ENCODE measurements at places on chromosomes 13 and 19.

GRCh38 chr19:1076951-1077350 is 10.0 kb downstream of the ARHGAP45 start:
- no peak for DNase-seq

GRCh38 chr13:84645196-84646012 is 763.1 kb upstream of the SLITRK1 start:
- DNase-seq: no peak

DNA sequence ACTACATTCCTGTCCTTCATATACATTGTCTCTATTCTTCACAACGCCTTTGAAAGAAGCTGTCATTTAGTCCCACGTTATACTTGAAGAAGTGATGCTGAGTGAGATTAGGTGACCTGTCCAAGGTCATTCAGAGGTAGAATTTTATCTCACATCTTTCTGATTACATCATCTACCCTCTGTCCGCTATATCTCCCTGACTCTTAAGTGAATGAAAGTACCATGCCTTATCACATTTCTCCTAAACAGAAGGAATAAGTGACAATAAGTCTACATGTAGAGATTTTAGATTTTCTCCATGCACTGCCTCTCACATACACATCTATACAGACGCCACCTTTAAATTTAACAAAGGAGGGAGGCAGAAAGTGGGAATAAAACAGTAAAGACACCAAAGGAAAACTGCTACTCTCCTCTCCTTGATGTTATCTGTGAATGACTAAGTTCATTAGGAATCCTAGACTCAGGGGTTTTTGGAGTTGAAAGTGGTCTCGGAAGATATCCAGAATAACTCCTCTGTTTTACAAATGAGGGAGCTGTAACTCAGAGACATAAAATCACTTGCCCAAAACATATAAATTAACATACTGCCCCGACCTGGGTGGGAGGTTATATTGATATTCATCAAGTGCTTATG is 4.9 kb upstream of the CLDN10 start:
- DNase-seq: no peak

DNA sequence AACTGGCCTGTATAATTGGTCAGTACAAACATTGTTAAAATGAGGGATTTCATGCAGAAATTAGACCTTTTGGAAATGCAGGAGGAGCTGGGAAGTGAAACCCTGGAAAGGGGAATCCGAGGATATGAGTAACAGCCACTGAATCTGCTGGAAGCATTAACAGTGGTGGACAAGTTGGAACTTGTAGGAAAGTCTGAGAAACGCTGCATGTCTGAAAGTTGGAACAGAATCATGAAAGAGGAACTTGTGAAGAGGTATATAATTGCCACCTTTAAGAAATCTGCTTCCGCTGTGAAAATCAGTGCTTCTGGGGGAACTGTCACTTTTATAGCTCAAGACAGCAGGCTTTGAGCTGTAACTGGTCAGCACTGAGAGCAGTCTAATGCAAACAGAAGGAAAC is 716.5 kb upstream of the PRR20A start:
- no peak for DNase-seq

GRCh38 chr13:46665633-46666482 is 112.9 kb downstream of the LRCH1 start:
- DNase-seq: no peak

- no peak for DNase-seq
Observed at GRCh38 chr19:38152461-38153379, 71.3 kb downstream of the DPF1 start.

DNA sequence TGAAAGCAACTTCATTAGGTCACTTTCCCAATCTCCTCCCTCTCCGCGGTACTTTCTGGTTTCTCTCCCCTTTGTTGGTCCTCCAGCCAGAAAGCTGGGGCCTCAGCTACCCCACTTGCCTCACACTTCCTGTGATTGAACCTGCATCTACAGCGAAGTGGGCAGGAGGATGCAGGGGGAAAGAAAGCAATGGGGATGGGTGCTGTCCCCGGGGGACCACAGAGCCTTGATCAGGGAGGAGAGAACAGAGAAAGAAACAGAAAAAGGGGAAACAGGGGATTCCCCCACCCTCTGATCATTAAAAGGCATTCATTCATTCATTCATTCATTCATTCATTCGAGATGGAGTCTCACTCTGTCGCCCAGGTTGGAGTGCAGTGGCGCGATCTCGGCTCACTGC is 74.2 kb downstream of the TRPM4 start:
- no peak for DNase-seq

GRCh38 chr19:35644987-35645679 is 3.0 kb upstream of the COX6B1 start:
- DNase-seq: no peak

DNA sequence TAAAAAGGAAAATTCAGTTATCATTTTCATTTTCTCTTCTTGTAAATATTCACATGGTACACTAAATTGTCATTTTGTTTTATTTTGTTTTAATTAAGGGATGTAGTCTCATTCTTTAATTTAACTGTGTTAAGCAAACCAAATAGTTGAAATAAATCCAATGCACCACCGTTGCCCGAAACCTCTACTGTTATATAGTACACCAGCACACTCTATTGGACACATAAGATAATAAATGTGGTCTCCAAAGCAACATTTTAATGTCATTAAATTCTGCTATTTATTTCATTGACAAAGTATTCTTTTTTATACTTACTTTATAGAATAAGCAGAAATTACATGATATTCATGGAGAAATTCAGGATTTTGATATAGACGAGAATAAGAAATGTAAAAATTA is 156.4 kb upstream of the FREM2 start:
- DNase-seq: no peak

GRCh38 chr13:113443991-113444390 is 9.3 kb downstream of the ADPRHL1 start:
- no peak for DNase-seq

DNA sequence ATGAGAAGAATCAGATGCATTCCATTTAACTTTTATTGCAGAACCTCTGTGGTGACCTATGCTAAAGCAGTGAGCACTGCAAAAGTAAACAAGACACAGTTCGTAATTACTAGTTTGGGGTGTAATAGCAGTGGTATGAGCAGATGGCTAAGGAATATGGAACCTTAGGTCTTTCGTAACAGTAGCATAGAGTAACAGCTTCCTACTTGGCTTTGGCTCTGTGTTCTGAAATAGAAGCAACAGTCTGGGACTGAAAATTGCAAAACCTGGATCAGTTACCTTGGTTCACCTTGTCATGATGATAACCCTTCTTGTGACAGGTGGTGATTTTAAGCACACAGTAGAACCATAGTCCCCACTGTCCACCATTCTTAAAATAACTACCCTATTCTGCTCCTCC is 303.4 kb downstream of the GPC6 start:
- no peak for DNase-seq

GRCh38 chr19:38455031-38455430 is 21.5 kb downstream of the RYR1 start:
- DNase-seq: no peak

DNA sequence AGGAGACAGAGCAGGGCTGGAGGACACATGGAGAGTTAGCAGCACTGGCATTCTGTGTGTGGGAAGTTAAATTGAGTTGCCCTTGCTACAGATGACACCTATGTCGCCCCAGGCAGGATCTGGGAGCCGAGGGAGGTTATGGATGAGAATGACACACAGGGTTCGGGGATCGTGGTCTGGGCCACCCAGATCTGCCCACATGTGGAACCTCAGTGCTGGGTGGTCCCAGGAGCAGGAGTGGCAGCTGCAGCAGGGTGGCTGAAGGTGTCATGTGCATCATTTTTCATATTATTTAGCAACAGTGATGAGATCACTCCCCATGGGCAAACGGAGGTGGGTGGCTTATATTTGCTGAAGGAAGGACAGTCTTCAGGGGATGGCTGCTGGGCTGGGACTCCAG is 3.2 kb downstream of the IL17D start:
- DNase-seq: no peak

DNA sequence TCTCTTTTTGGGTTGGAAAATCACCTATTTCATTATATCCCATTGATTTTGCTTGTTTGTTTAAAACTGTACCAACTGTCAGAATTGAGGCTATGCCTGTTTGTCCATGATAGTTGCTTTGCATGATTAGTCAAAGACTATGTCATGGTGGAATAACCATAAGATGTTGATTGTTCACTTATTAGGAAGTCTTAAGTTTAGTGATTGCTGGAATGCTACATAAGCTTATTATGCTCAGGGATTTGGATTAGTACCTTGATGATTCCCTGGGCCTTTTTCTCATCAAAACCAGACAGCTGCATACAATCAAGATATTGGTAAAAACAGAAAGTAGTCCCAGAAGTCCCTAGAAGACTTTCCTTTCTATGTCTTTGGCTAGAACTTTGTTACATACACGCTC is 954.7 kb downstream of the PCDH9 start:
- DNase-seq: no peak

- DNase-seq: no peak
Observed at GRCh38 chr19:54674021-54674617, 11.3 kb downstream of the LILRB4 start.

DNA sequence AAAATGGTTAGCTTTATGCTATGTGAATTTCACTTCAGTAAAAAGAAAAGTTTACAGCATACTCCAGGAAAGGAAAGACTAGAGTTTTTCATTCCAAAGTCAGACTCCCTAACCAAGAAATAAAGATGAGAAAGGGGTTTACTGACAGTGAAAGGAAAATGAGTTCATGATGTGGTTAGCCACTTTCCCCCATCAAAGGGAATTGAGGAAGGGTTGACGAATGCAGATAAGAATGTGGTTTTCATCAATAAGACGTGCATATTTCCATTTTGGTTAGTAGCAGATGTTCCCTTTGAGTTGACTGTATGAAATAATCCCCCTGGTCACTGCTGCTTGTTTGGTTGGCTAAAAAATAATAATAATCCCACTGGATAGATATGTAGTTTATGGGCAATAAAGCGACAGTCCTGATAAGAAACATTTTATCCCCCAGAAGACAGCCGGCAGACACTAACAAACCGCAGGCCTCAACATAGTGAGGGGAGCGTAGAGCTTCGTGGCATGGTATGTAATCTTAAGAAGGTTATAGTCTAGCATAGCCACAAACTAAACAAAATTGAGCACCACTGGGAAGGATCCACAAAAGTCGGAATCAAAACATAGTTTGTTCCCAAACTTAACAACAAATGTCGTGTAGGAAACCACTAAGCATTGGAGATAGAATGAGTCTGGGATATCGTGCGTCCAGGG is 114.8 kb downstream of the COL4A2 start:
- no peak for DNase-seq

DNA sequence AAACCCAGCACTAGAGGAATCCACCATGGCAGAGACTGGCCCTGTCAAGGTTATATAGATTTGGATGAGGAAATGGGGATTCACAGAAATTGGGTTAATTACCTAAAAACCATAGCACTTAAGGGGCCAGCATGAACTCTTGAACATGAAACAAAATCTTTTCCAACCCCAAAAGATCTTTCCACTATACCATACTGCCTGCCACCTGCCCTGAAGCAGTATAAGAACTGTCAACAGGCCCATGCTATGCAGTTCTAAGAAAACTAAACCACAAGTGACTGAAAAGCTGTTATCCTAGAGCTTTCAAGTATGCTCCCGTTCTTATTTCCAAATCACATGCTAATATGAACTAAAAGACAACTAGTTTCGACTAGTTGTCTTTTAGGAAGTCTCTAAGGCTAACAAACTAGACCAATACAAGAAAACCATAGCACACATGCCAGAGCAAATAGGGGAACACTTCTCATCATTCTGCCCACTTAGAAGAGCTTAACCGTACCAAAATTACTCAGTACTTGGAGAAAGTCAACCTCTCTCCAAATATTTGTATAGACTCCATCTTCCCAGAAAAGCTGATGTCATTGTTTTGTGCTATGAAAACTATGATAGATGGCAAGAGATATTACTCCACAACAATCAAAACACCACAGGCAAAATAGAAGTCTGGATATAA is 27.5 kb downstream of the HSPH1 start:
- no peak for DNase-seq

DNA sequence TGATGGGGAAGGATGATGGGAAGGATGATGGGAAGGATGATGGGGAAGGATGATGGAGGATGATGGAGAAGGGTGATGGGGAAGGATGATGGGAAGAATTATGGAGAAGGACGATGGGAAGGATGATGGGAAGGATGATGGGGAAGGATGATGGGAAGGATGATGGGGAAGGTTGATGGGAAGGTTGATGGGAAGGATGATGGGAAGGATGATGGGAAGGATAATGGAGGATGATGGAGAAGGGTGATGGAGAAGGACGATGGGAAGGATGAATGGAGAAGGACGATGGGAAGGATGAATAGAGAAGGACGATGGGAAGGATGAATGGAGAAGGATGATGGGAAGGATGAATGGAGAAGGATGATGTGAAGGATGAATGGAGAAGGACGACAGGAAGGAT is 13.5 kb downstream of the C2CD4C start:
- DNase-seq: no peak

DNA sequence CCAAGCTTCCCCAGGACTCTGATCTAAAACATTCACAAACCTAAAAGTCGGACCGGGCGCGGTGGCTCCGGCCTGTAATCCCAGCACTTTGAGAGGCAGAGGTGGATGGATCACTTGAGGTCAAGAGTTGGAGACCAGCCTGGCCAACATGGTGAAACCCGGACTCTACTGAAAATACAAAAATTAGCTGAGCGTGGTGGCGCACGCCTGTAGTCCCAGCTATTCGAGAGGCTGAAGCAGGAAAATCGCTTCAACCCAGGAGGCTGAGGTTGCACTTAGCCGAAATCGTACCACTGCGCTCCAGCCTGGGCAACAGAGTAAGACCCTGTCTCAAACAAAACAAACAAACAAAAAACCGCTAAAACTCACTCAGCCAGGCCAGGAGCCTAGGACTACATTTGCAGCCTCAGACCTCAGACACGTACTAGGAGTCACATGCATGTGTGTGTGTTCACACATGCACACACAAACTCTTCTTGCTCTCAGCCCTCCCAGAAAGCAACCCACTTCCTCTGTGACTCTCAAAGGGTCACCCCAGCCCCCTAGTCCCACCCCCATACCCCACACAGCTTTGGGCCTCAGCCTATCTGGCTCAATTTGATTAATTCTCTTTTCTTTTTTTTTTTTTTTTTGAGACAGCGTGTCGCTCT is 704 bp upstream of the NOTCH3 start:
- no peak for DNase-seq

DNA sequence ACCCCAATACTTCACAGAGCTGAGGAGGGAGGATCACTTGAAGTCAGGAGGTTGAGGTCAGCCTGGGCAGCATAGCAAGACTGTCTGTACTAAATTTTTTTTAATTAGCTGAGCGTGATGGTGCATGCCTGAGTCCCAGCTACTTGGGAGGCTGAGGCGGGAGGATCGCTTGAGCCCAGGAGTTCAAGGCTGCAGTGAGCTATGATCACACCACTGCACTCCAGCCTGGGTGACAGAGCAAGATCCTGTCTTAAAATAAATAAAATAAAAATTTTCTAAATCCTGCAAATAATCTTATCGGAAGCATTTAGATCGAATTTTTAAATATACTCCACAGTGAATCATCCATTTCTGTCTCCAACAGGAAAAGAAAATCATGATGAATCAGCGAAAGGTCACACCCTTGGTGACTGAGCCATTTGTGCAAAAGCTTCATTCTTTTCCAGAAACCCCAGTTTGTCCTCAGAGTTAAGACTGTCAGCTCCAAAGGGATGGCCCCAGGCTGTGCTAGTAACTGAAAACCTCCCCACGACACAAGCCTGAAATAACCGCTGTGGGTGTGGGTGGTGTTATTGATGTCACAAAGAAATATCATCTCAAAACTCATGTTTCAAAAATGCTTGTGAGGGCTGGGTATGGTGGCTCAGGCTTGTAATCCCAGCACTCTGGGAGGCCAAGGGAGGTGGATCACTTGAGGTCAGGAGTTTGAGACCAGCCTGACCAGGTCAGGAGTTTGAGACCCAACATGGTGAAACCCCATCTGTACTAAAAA is 167.6 kb downstream of the PTPRS start:
- DNase-seq: no peak

- no peak for DNase-seq
Observed at GRCh38 chr19:39052243-39052746, 19.9 kb upstream of the FBXO27 start.

Data from cortex of kidney (tissue), 1 donor.